ENCODE measurements at places on chromosomes 5 and 9. TPM values are rescaled to one million over a fixed set of nuclear protein-coding genes. Genes with fewer than 3 reads are reported as not detected.

DNA sequence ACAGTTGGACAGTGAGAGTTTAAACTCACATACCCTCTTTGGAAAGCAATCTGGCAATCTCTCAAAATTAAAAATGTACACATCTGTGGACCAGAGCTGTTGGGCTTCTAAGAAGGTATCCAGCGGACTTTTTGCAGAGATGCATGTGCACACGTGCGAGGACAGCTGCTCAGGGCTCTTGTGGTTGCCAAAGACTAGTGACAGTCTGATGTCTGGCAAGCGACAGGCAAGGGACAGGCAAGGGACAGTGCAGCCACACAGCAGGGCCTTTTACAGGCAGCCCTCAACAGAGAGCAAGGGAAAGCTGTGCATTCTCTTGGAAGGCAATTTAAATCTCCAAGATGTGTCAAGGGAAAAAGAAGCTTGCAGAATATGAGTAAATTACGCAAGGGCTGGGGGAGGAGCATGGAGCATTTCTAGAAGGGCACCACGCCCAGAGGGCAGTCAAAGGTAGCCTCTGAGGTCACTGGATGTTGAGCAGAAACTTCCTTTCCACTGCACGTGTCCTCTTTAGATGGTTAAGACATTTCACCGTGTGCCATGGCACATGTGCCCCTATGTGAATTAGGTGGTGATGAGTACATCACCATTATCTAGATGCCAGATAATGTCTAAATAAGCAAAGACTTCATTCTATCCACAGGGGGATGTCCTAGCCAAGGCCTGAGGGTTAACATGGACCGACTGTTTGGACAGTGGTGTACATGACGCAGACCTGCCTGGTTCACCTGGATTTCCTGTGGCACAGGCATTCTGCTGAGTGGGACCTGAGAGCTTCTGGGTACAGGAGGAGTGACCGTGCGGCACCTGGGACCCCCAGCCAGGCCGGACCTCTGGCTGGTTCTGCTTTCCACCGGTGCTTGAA, 9.1 kb downstream of the GFPT2 start:
- peaks cover 7% of the 10 kb centered on the region for H3K4me1 ChIP-seq
- no peak for DNase-seq
- no peaks in the 10 kb centered on the region for H3K27me3 ChIP-seq
- no peaks in the 10 kb centered on the region for H3K36me3 ChIP-seq
- no peak overlapping the region for H3K27ac ChIP-seq

Gene SIGMAR1
- total RNA-seq: 38.6 TPM

- no peak overlapping the region for H3K4me3 ChIP-seq
- no peaks in the 10 kb centered on the region for H3K4me1 ChIP-seq
- no peak overlapping the region for H3K27ac ChIP-seq
- peaks cover 10% of the 10 kb centered on the region for H3K27me3 ChIP-seq
- no peak for DNase-seq
- H3K36me3 ChIP-seq: no peaks in the 10 kb centered on the region
These were observed 8.8 kb upstream of the SCGB3A1 start for GRCh38 chr5:180599981-180600553.

DNA sequence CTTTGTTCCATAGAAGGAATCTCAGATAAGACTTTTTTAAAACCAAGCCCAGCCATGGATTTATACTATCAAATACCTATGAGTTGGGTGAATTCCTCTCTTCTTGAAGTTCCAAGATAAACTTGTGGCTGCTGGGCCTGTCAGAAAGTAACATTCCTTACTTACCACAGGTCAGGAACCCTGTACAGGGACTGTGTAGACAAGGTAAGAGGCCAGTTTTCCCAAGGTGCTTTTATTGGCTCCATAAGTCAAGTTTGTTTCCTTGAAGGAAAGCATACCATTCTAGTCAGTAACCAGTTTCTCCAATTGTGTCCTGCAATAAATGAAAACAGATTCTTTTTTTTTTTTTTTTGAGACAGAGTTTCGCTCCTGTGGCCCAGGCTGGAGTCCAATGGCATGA, 8.8 kb upstream of the CLTB start:
- H3K4me1 ChIP-seq: no peaks in the 10 kb centered on the region
- H3K27ac ChIP-seq: no peak overlapping the region
- peaks cover 3% of the 10 kb centered on the region for H3K27me3 ChIP-seq
- H3K36me3 ChIP-seq: no peaks in the 10 kb centered on the region
- H3K4me3 ChIP-seq: no peak overlapping the region
